ENCODE measurements at places on chromosomes 16 and 17. TPM values are rescaled to one million over a fixed set of nuclear protein-coding genes. Genes with fewer than 3 reads are reported as not detected.

- no peak for DNase-seq
These were observed 439.0 kb downstream of the UTP18 start for GRCh38 chr17:51699303-51699702.

DNA sequence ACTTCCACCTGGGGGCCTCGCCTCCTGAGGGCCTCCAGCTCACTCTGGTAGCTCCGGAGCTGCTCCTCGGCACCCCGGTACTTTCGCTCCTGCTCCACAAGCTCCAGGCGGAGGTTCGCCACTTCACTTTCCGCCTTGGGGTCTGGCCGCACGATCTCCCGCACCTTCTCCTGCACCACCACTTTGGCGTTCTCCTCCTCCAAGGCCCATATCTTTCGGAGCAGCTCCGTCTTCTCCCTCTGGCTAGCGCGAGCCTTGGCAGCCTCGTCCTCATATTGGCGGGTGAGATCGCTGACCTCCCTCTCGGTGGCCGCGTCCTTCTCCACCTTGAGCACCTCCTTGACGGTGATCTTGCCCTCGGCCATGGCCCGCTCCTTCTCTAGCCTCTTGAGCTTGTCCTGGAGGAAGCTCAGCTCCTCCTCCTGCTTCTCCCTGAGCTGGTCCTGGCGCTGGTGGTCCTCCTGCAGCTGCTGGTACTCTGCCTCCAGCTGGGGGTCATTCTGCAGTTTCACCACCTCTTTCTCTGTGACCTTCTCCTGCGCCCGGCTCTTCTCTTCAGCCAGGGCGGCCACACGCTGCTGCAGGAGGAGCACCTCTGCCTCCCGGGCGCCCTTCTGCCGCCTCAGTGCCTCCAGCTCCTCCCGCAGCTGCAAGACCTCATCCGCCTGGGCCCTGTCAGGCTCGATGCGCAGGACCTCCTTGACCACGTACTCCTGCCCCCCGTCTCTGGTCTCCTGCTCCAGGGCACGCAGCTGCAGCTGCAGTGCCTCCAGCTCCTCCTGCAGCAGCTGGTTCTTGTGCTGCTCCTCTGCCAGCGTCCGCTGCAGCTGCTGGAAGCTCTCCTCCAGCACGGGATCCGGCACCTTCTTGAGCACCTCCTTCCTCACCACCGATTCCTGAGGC is 37.9 kb downstream of the UBN1 start:
- DNase-seq: no peak

DNA sequence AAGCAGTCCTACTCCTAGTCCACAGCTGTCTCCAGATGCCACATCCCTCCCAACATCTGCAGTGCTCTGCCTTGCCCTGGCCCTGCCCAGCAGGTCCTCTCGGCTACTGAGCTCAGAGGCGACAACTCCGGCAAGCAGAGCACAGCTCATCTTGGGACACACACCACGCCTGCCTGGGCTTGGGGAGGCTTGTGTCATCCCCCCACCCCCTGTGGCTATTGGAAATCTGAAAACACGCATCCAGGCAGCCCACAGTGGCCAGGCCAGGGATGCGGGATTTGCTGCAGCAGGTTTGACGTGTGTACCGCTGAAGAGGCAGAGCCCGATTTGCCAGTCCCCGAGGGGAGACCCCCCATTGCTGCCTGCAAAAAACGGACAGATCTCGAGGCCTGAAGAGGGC is 25.4 kb downstream of the MXRA7 start:
- no peak for DNase-seq

GRCh38 chr17:534071-534691 is 180.5 kb downstream of the VPS53 start:
- DNase-seq: no peak

DNA sequence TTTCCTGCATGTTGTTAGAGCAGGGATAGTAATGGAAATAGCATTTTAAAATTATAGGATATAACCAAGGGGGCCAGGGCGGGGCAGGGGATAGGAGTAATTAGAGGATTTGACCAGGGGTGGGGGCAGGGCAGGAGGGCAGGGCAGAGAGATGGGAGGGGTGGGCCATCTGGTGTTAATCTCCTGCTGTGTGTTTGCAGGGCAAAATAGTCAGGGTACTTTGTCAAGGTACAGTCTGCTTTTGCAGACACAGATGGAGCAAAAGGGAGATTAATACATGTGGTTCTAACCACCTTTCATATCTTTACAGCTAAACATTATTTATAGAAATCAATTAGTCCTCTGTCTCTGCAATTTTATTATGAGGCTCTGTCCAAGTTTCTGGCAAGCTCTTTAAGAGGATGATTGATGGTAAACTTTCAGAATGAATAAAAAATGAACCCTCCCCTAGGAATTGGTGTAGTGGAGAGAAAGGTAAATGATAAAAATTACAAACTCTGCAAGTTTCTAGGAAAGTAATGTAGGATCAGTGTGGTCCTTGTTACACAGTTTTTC is 6.6 kb downstream of the ANKFN1 start:
- no peak for DNase-seq

DNA sequence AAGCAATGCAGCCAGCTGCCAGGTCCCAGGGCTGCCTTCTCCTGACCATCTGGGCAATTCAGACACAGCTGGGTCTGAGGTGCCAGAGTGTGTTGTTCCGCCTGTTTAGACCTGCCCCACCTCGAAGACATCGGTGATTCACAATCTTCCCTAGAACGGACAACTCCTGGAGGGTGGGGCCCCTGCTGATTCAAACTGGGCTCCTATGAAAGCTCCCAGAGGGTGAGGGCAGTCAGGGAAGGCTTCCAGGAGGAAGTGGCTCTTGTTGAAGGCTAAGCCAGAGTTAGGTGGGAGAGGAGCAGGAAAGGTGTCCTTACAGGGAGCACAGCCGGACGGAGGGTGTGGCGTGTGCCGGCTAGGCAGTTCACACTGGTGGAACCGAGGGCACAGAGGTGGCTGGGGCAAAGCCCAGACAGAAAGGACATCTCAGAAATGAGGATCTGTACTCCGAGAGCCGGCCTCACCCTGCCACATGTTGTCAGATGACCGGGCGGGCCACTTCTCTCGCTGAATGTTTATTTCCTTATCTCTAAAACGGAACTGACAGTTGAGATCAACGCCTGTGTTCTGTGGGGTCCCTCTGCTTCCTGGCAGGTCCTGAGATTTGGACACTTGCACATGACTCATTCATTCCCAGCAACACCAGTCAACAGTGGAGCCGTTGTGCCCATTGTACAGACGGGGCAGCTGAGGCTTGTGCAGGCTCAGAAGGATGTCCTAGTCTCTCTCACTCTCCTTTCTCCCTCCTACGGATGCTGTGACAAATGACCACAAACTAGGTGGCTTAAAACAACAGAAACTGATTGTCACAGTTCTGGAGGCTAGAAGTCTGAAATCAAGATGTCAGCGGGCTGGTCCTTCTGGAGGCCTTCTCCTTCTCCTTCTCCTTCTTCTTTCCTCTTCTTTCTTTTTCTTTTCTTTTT is 26.9 kb upstream of the LITAF start:
- DNase-seq: no peak

GRCh38 chr16:49635591-49636581 is 220.0 kb downstream of the ZNF423 start:
- no peak for DNase-seq

DNA sequence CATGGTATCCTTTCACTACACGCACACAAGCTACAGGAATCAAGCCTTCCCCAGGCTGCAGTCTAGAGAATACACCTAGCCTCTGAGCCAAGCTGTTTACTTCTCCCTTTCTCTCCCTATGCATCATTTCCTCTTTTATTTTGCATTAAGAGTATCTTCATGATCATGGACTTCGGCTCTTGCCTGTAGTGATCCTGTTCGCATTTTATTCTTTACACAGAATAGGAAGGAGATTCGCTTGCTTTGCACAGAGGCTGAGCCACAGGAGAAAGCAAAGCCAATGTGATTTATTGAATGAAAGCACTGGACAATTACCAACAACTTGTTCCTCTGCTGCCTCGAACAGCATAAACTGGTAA is 172.7 kb downstream of the ANKFN1 start:
- DNase-seq: no peak

- peak; percentile 21 for DNase-seq
These were observed 51.3 kb downstream of the ZFP90 start for GRCh38 chr16:68590201-68590994.

DNA sequence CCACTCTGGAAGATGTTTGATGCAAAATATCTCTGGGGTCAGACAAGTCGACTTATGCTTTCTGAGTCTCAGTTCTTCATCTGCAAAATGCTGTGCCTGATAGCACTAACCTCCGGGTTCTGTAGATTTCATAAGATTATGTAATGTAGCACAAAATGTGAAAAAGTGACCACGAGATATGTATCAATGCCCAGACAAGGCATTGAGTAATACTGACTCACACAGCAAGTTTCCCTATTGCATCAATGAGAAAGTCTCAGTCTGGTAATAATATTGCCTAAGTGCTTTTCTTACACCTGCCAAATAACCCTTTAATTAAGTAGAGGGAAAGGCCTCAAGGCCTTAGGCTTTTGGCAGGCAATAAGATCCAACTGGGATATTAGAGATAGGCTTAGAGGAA is 41.4 kb upstream of the MMP2 start:
- DNase-seq: no peak

DNA sequence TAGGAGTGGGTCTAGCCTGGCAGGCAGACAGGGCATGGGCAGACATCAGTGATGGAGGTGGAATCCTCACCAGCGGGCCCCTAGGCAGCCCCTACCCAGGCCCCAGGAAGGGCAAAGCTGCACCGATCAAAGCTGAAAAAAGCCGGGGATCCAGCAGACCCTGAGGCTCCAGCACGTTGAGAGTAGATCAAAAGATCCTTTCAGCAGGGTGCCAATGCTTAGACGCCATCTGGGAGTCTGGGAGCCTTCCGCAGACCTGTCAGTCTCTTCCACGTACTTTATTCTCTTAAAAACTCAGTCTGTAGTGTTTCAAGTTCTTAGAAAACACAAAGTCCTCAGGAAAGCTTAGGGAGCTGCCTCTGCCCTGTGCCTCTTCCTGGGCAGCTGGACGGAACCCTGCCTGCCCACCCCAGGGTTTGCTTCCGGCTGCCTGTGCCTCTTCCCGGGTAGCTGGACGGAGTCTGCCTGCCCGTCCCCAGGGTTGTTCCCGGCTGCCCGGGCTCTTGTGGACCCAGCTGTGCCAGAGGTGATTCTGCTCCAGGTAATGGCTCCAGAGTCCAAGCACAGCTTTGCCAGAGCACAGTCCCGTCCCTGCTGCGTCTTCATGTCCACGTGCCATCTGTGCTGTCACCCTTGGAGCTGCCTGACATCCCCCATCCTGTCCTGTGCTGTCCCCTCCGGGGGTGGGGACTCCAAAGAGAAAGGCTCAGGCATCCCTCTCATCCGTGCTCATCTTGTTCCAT is 50.8 kb upstream of the PVALEF start:
- DNase-seq: no peak

- no peak for DNase-seq
These were observed 8.7 kb upstream of the KCNH6 start for GRCh38 chr17:63514477-63514876.

- DNase-seq: no peak
These were observed 3.3 kb upstream of the STARD3 start for GRCh38 chr17:39633570-39634183.

GRCh38 chr16:24946155-24946554 is 69.0 kb downstream of the ARHGAP17 start:
- no peak for DNase-seq

- DNase-seq: no peak
These were observed 10.2 kb downstream of the POLR2C start for GRCh38 chr16:57472665-57473060.

GRCh38 chr16:2043667-2044451 is 3.8 kb downstream of the NTHL1 start:
- DNase-seq: no peak

DNA sequence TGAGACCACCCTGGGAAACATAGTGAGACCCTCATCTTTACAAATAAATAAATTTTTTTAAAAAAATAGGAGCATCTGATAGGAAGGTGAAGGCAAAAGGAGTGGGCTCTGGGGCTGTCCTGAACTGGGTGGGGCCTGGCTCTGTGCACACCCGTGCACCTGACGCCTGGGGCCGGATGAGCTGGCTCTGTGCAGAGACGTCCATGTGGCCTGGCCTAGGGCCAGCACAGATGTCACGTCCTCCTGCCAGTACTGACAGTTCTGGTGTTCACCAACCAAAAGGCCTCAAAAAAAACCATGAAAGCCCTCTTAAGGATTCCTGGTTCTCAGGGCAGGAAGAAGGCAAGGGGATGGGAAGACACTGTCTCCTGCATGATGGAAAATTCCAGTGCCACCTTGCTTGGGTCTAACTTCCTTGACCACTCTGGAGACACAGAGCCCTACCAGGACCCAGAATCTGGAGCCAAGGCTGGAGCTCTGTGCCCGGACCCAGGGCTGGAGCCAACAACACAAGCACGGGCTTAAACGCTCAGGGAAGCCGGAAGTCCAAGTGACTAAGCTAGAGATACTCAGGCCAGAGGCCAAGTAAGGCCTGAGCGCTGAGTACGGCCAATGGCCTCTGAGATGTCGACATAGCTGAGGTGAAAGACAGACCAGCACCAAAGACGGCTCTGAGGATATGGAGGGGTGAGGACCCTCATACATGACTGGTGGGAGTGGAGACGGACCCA is 32.9 kb downstream of the COPRS start:
- DNase-seq: no peak

- no peak for DNase-seq
These were observed 25.0 kb upstream of the ZNHIT3 start for GRCh38 chr17:36461330-36462110.

The PMFBP1 gene
- polyA plus RNA-seq: 3.8 TPM

The OTOP2 gene
- not detected for polyA plus RNA-seq

The DBNDD1 gene
- 14.4 TPM for polyA plus RNA-seq

The CFAP52 gene
- polyA plus RNA-seq: 3.9 TPM

The LRRC37A gene
- 2.0 TPM for polyA plus RNA-seq

The AMDHD2 gene
- 26.6 TPM for polyA plus RNA-seq

The C1QTNF8 gene
- not detected for polyA plus RNA-seq

The TBC1D16 gene
- polyA plus RNA-seq: 31.8 TPM

Measured in left renal cortex interstitium (tissue), 4 donors.